Stimulated activated CD4-positive, alpha-beta T cell treated with anti-CD3 and anti-CD28 coated beads, Interleukin-2, amount 100 ng/mL, for 4 hours (primary cell): ENCODE measurements at places on chromosomes 11 and 22.

DNA sequence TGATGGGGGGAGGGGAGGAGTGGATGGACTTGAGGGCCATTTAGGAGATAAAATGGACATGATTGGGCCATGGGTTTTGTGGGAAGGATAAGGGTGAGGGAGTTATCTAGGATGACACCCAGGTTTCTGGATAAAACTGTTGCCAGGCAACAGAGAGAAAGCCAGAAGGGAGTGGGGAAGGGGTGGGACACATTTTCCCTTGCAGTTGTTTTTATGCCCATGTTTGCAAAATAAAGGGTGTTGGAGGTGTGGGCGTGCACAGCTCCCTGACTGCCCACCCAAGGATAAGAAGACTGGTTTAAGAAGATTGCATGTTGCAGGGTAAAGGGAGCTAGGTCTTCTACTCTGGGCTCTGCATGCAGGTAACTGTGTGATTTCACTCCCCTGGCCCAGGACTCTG is 18.3 kb upstream of the YWHAH start:
- no peak for DNase-seq

GRCh38 chr11:73019996-73020395 is 122.1 kb downstream of the FCHSD2 start:
- DNase-seq = no peak

GRCh38 chr22:42169055-42169469 is 38.5 kb upstream of the CYP2D6 start:
- peak; percentile 50 for DNase-seq

GRCh38 chr22:28344918-28345703 is 334.5 kb downstream of the TTC28 start:
- DNase-seq = no peak

DNA sequence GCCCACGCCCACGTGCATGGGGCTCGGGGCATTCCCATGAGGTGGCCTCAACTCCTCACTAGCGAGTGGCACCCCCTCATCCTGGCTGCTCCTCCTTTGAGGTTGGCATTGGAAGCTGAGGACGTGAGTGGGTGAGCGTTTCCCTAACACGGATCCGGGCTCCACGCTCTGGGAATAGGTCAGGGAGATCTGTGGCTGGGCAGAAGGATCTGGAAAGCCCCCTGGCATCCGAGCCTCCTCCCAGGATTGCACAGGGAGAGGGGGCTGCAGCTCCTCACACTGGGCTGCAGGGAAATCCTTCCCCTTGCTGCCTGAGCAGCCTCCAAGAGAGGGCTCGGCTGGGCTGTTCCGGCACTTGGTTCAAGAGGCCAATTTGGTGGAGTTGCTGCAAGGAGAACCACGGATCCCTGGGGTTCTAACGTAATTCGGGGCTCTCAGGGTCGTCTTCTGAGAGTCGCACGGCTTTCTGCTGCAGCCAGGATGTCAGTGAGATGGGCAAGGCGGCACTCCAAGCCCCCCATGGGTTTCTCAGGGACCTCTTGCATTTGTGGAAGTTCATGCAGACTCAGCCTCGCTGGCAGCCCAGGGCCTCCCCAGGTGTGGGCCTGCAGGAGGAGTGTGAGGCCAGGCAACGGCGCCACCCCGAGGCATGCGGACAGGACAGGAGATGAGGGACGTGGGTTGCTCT is 1119.0 kb downstream of the BRD1 start:
- no peak for DNase-seq
